ENCODE measurements at places on chromosomes 7 and 10.

GRCh38 chr10:48523820-48524758 is 80.8 kb downstream of the ARHGAP22 start:
- no peak for DNase-seq

GRCh38 chr7:93148727-93149126 is 542 bp upstream of the SAMD9L start:
- DNase-seq: no peak

GRCh38 chr7:51031791-51032515 is 249.3 kb upstream of the GRB10 start:
- DNase-seq: no peak

GRCh38 chr7:70527520-70528115 is 604.3 kb upstream of the GALNT17 start:
- DNase-seq: no peak

GRCh38 chr7:151789380-151789947 is 87.5 kb downstream of the PRKAG2 start:
- no peak for DNase-seq

DNA sequence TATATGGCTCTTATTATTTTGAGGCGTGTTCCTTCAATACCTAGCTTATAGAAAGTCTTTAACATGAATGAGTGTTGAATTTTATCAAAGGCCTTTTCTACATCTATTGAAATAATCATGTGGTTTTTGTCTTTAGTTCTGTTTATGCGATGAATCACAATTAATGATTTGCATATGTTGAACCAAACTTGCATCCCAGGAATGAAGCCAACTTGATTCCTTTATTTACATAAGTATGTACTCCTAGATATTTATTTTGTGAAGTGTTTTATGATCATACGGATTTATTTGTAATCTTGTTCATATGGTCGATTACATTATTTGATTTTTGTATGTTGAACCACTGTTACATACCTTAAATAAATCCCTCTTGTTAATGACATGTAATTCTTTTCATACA is 244.3 kb upstream of the KCND2 start:
- no peak for DNase-seq

GRCh38 chr7:112370436-112370835 is 79.8 kb upstream of the IFRD1 start:
- no peak for DNase-seq

DNA sequence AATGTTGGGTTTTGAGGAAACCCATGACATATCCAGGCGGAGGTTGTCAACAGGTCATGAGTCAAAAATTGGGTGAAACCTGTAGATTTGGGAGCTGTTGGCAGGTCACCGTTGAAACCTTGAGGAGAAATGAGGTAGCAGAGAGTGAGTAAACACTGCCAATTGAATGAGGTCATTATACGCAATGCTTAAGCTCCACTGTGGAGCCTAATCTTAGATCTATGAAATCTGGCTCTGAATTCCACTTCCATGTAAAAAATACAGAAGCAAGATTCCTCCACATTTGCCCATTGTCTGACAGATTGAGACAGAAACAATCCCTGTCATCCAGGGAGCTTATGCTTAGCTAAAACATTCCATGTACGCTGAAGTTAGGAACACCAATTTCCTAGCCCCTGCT is 76.0 kb upstream of the IL6 start:
- no peak for DNase-seq

GRCh38 chr7:130305433-130306042 is 12.6 kb downstream of the CPA4 start:
- no peak for DNase-seq

- DNase-seq: no peak
Observed at GRCh38 chr7:149670288-149670687, 103.1 kb downstream of the ZNF467 start.

- DNase-seq: no peak
Observed at GRCh38 chr7:22572292-22572691, 72.3 kb upstream of the STEAP1B start.

DNA sequence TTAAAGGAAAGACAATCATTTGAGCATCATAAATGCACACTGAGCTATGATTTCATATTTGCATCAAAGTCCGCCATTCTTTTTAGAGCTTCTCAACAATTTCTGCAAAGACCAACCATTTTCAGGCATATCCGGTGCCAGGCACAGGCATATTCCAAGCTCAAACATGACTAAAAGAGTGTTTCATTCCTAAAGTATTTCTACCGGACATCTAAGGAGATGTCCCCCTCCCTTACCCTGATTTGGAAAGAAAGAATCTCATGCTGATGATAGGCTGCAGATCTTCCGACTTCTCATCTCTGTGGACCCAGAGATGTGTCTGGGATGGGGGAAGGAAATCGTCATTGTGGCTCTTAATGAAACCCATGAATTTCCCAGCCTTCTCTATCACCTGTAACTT is 600.5 kb upstream of the MGMT start:
- DNase-seq: no peak

GRCh38 chr10:3780771-3781467 is 4.1 kb downstream of the KLF6 start:
- DNase-seq: no peak

DNA sequence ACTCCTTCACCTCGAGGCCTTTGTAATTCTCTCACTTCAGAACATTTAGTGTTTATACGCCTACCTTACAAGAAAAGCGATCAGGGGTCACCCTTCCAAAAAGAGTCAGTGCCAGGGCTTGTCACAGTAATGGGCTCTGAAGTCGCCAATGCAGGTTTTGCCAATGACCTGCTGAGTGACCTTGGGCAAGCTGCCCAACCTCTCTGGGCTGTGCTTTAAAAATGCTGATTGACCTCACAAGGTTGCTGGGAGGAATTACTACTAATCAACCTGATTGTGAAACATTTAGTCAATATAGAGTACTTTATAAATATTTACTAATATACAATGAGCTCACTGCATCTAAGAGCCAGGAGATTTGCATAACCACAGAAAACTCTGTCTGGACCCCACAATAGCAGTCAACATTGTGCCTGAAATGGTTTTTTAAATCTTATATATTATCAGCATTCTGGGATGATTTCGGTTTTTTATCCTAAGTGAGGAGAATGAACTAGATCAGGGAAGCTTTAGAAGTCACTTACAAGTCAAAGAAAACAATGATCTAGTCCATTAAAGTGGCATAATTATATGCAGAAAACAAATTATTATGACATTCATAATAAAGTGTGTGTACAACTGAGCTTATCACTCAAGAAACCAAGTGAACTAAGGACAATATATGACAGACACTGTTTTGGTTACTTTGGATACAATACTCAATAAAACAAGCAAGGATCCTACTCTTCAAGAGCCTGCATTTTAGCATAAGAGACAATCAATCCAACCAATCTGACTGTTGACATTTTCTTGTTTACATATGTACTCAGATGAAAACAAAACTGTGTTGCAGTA is 290.5 kb downstream of the SORCS1 start:
- DNase-seq: no peak

DNA sequence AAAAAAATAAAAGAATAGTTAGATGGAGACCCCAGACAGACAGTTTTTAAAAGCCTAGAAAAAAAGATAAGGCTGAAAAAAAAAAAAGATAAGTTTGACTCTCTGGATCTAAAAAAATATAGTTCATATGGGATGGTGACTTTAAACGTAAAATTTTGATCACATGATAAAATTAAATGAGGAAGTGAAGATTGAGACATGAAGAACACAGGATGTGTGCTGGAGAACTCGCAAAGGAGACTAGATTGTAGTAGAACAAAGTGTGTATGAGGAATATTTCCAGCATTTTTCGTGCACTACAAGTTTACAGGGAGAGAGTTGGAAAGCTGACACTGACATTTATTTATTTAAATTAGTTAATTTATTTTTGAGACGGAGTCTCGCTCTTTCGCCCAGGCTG is 286.4 kb downstream of the PRPF18 start:
- no peak for DNase-seq

GRCh38 chr7:105238198-105238765 is 150.4 kb downstream of the SRPK2 start:
- DNase-seq: no peak

- DNase-seq: no peak
Observed at GRCh38 chr7:76356823-76357222, 2.0 kb downstream of the YWHAG start.

- DNase-seq: no peak
Observed at GRCh38 chr10:113520261-113520660, 32.6 kb upstream of the HABP2 start.

- no peak for DNase-seq
Observed at GRCh38 chr7:54541669-54542625, at the start of gene VSTM2A. TSS of gene VSTM2A (plus strand) at chr7:54542375. CDS start at chr7:54542731, 356 bp downstream.

GRCh38 chr7:73449422-73449821 is 15.8 kb downstream of the FZD9 start:
- no peak for DNase-seq

DNA sequence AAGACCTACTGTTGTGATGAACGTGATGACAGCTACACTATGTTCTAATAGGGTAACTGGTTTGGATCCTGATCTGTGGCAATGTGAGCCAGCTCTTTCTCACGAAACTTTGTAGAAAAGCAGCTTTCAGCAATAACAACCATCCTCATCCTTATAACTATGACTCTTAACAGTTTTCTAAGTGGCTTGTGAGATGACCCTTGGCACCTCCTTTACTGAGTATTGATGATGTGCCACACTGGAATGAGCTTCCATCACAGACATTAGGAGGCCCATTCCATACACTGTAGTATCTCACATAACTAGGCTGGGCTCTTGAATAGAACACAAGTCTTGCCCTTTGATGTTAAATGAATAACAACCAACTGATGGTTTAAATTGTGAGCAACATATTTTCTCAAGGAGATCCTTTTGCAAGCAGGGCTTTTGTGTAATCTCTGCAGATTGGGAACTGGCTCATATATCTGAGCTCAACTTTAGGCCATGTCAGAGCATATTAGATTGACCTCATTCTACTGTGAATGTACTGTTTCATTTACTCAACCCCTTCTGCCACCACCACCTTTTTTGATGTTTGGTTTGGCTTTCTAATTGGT is 46.4 kb downstream of the MYPN start:
- DNase-seq: no peak

DNA sequence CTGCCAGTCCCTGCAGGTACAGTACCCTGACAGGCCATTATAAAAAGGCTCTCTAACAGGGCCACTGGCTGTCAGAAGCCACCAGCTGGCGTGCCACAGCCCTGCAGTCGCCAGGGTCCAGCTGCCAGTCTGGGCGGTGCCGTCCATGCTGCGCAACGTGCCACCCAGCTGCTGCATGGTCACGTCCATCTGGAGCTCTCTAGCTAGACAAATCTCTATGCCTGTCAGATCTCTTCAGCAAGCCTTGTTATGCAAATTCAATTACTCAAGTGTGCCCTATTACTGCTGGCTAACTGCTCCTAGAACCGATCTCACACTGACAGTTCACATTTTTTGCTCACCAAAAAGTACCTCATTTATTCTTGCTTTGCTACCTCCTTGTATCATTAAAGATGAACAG is 75.9 kb downstream of the HIBADH start:
- DNase-seq: no peak

DNA sequence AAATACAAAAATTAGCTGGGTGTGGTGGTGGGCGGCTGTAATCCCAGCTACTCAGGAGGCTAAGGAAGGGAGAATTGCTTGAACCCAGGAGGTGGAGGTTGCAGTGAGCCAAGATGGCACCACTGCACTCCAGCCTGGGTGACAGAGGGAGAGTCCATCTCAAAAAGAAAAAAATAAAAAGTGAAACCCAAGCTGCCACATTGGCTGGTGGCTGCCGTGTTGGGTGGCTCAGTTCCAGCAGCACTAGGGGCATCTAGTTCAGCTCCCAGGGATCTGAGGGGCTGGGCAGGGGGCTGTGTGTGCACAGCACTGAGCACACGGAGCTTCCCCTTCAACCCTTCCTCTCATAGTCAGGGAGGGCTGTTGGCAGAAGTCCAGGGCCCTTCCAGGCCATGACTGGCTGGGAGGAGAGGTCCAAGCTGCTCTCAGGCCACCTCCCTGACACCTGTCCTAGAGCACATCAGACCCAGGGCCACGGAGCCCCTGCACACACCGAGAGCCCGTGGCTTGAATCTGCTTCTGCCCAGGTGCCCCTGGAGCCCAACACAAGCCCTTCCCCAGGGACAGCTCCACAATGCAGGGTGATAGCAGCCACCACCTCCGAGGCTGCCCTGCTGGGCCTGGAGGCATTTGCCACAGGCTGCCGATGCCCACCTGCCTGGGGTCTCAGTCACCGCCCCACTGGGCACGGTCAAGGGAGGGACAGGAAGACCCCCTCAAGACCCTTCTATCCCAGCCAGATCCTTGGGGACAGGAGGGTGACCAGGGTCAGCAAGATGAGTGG is 47.3 kb downstream of the YKT6 start:
- DNase-seq: no peak

GRCh38 chr7:28277958-28278357 is 97.4 kb upstream of the JAZF1 start:
- DNase-seq: no peak
